DMS153 (cell line): ENCODE measurements at places on chromosomes 5 and 9.
A peak's percentile ranks its signal among the peaks of the same experiment; 100 is the strongest.

GRCh38 chr5:180618829-180619562 is 27.7 kb upstream of the SCGB3A1 start:
- DNase-seq = no peak

DNA sequence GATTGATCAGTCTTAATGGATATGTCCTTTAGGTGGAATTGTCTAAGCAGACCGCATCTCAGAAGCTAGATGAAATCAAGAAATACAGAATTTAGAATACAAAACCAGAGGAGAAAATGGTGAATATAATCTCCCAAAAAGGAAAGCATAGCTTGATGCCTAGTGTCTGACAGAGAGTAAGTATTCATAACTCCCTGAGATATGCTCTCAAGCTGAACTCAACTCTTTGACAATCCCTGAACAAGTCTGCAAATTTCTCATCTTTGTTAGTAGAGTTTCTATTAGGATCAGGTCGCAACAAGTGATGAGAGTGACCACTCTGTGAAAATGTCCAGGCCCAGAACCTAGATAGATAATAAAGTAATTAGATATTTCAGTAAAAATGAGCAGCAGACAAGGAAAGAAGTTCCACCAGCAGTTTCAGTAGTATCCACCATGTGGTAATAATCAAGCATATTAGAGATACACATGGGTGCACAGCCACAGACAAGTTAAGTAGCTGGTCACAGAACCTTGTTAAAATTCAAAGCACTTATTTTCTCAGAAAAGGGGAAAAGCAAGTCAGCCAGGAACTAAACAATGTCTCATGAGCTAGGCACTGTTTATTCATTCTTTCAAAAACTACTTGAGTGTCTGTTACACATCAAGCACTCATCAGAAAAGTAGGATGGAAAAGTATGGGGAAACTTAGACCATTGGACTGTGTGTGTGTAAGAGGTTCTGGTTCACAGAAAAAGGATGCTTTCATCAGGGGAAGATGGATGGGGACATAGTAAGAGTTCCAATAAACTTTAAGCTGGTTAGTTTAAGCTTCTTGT is 481.5 kb upstream of the TUSC1 start:
- DNase-seq = no peak

GRCh38 chr5:89343666-89344065 is 460.7 kb upstream of the MEF2C start:
- DNase-seq = peak; percentile 4

DNA sequence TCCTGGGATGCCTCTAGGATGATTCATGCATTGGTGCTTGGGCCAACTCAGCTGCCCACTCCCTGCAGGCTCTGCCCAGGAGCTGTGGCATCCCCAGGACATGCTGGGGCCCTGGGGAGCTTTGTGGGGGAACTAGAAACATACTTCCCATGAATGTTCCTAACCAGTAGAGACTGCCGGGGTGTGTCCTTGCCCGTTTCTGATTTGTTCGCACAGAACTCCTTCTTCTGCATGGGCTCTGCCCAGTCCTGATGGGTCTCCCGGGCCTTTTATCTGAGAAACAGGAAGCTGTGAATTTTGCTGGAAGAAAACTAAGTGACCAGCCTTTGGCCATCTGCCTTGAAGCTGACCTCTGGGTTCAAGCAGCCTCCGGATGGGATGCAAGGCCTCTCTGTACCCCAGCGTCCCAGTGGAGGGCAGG is 71.6 kb upstream of the RNU6ATAC start:
- DNase-seq = no peak

- no peak for DNase-seq
Observed at GRCh38 chr5:138927979-138928378, 52.8 kb upstream of the LRRTM2 start.

DNA sequence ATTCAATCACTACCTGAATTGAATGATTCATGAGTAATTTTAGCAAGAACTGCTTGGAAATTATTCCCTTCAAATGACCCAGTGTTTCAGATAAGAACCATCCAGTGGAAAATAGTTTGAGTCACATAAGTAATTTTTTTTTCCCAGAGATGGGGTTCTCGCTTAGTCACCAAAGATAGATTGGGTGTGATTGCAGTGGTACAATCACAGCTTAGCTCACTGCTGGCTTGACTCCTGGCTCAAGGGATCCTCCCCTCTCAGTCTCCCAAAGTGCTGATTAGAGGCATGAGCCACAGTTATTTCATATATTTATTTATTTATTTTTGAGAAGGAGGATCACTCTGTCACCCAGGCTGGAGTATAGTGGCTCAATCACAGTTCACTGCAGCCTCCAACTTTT is 574.5 kb upstream of the ARRDC3 start:
- DNase-seq = no peak

DNA sequence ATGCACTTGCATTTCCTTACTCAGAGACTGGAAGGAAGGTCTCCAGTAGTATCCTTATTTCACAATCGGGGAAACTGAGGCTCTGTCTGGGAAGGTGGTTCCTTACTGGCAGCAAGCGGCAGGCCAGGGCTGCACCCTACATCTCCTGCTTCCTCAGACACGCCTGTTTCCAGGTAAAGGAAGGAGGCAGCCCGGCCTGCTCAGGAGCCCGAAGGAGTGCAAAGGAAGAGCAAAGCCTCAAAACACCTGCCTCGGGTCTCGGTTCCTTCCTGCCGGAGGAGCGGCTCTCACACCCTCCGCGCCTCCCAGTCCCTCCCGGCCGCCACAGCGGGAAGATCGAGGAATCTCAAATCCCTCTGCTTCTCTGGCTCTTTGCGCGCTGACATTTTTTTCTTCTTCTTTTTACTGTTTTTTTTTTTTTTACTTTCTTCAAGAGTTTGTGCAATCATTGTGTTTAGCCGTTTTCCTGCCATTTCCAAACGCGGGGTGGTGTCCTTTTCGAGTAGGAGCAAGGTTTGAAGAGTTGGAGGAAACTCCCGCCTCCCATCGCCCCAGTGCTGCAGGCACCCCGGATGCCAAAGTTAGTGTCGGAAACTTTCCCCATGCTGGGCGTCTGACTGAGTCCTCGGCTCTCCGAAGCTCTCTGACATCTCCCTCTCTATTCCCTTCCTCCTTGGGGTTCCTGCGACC is 1.0 kb downstream of the GGTA1 start:
- no peak for DNase-seq

DNA sequence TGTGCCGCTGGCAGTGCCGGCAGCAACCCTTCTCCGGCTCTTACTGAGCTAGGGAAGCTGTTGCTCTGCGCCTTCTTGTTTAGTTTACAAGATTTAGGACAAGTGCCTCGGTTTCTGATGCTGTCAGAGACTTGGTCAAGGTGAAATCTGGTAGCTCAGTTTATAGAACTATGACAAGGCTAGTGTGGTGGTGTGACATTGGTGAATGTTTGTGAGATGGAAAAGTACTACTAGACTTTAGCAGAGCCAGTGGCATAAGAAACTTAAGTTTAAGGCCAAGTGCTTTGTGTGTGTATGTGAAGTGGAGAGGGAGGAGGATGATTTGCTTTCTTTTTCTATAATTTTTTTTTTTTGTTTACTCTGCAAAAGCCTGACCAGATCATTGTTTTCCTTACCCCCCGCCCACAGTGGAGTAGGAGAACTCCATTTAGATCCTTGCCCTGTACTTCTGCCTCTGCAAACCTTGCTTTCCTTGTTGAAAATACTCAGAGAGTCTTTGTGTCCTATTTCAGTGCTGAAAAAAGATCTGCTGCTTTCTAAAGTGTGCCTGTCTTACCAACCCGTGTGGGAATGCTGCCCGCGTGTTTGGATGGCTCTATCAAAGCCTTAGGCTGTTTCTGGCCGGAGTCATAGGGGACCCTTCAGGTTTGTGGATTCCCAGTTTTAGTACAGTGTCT is 75.9 kb downstream of the TRIO start:
- no peak for DNase-seq

- DNase-seq = no peak
Observed at GRCh38 chr5:149166591-149167100, 25.4 kb downstream of the ABLIM3 start.

- no peak for DNase-seq
Observed at GRCh38 chr5:171945066-171945465, 61.4 kb downstream of the FBXW11 start.

GRCh38 chr9:13759551-13759950 is 480.1 kb upstream of the MPDZ start:
- DNase-seq = no peak

DNA sequence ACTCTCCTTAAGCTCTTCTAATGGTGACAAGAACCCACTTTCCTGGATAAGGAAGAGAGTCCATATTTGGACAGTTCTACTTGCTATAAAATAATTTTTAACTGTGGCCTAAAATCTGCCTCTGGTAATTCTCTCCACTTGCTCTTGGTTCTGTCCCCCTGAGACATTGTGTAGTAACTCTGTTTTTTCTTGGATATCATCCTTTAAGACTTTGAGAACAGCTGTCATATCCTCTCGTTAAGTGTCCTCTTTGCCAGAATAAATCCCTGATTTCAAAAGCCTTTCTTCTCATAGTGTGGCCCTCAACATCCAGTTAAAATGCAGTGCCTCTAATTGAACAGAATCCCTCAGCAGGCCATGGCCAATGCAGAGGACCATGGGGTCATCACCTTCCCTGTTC is 101.5 kb downstream of the ARHGEF28 start:
- DNase-seq = no peak

- no peak for DNase-seq
Observed at GRCh38 chr5:55899344-55899743, 48.2 kb downstream of the IL31RA start.
